ENCODE measurements at places on chromosomes 6 and 20. TPM values are rescaled to one million over a fixed set of nuclear protein-coding genes. Genes with fewer than 3 reads are reported as not detected.

Gene ULBP1
- total RNA-seq, result not detected

Gene ABHD12
- total RNA-seq, result 114 TPM

Gene HLA-DQB1
- total RNA-seq, result 12.0 TPM

Gene TRIM10
- not detected for total RNA-seq

Gene SLC24A3
- total RNA-seq, result 1.3 TPM

Gene ROS1
- not detected for total RNA-seq

Gene GUCA1A
- not detected for total RNA-seq

Gene OR12D3
- not detected for total RNA-seq

Gene LGSN
- not detected for total RNA-seq

Gene MAS1
- not detected for total RNA-seq

GRCh38 chr6:14596410-14596809 is 478.8 kb downstream of the CD83 start:
- no peak for DNase-seq

DNA sequence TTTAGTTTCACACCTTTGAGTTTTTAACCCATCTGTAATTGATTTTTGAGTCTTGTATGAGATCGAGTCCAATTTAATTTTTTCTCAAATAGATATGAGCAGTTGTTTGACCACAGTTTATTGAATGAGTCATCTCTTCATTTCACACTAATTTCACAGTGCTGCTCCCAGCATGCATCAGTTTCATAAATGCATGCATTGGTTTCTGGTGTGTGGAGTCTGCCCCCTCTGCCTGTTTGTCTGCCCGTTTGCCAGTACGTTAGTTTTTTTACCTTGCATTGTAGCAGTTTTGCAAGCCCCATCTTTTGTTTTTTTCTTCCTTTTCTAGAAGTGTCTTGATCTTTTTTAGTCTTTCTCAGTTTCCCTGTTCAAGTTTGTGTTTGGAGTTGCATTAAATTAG is 11.9 kb downstream of the SLX4IP start:
- DNase-seq, result no peak

- DNase-seq, result no peak
Measured at GRCh38 chr6:52420668-52421358, 671 bp downstream of the EFHC1 start.

DNA sequence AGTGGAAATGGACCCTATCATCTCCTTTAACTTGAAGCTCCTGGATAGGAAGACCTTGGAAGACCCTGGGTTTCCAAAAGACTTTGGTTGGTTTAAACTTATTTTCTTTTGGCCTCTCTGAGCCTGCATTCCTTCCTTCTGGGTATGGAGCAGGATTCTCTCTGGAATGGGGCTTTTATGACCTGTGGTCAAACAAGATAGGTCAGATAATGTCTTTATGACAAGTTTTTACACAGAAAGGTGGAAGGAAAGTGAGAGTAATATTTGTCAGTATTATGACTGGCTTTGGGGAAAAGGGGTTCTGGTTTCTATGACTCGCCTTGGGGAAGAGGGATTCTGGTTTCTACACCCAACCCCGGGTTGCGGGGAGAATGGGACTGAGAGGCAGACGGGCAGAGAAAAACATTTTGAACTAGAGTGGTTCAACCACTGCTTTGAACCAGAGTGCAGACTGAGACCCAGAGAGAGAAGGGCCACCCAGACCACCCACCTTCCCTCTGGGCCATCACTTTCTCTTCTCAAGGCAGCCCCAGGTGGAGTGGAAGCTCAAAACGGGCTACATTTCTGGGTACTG is 37.6 kb upstream of the KCNK5 start:
- DNase-seq, result no peak

DNA sequence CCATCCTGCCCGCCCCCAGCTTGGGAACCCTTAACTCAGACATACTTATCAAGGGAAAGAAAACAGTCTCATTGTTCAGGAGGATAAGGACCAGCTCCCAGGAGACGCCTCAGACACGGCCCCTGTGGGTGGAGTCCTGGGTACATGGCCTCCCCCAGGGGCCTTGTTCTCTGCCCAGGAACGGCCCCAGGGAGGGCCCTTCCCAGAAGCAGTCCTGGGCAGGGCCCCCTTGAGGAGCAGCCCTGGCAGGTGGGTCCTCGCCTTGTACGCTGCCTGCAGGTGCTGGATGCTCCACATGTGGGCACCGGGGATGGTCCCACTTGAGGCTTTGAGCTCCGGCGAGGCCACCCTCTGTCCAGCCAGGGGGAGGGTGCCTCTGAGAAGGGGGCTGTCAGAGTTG is 4.5 kb upstream of the GATA5 start:
- DNase-seq, result no peak

- no peak for DNase-seq
Measured at GRCh38 chr20:8194721-8195120, 62.7 kb downstream of the PLCB1 start.

DNA sequence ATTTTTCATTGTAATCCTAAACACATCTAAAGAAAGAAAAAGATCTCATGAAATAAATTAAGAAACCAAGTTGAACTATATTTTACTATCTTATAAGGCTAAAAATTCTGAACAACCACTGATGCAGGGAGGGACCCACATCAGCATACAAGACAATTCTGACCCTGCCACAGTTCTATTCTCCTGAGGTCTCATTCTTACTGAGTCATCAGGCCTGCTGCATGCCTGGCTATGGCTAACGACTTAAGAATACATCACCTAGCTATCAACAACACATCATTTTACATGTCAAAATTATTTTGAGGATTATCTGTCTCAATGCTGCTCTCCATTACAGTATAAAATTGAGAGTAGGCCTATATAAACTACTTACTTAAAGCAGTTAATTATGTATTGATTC is 52.9 kb downstream of the FBXL4 start:
- DNase-seq, result no peak

- DNase-seq, result no peak
Measured at GRCh38 chr20:20292472-20292871, 75.4 kb upstream of the INSM1 start.

GRCh38 chr6:56999049-56999448 is 44.1 kb downstream of the BEND6 start:
- no peak for DNase-seq

DNA sequence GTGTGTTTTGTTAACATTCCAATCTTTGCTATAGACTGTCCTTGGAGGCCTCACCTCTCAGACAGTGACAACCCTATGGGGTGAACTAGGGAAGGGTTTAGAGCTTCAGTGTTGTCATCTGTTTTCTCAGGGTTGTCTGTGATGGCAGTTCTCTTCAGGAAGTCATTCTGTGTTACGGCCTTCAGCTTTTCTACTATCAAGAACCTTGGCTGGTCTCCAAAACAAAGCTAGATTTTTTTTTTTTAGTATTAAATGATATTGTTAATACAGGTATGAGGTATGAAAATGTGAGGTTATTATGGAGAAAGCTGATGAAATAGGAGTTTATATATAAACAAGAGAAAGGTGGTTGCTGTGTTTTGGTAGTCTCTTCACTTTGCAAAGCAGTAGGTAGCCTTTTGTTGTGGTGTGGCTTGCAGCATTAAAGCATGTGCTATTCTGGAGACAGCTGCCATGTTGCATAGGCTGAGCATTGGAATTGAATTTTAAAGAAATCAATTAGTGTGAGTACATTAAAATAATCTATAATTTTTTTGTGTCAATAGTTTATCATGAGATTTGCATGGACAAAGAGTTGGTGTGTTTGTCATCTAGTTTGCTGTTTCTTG is 162.6 kb downstream of the CARMIL1 start:
- DNase-seq, result no peak

- DNase-seq, result no peak
Measured at GRCh38 chr6:35173427-35174087, 32.4 kb upstream of the TCP11 start.

DNA sequence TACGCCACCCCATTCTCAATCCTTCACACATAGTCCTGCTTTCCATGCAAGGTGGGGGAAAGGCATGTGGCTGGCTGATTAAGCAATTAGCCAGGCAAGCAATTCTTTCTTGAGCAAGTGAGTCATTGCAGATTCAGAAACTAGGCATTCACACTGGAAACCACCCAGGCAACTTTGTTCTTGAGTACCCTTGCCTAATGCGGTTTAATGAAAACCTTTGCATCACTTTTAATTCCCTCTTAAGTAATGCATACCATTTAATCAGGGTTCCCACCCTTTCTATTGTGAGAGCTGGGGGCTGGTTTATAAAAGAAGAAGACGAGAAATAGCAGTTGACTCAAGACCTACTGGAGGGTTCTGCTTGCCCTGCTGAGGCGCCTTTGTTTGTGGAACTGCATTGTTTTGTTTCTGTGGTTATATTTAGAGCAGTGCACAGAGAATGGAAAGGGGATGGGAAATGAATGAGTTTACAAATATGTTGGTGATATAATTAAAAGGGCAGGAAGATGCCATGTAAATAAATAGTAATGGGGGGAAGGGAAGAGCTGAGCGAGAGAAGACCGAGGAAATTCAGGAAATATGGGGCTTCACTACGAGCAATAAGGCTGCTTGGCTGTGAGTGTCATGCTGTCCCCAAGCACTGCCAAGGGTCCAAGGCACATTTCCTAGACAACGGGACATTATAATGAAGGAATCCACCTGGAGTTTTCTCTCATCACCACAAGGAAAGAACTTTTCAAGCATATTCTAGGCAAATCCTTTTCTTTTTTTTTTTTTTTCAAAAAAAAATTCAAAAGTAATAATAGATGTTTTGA is 48.8 kb upstream of the TSHZ2 start:
- DNase-seq, result no peak

GRCh38 chr6:16548121-16548520 is 213.1 kb downstream of the ATXN1 start:
- no peak for DNase-seq

- no peak for DNase-seq
Measured at GRCh38 chr6:80553071-80553740, 446.7 kb downstream of the BCKDHB start.

DNA sequence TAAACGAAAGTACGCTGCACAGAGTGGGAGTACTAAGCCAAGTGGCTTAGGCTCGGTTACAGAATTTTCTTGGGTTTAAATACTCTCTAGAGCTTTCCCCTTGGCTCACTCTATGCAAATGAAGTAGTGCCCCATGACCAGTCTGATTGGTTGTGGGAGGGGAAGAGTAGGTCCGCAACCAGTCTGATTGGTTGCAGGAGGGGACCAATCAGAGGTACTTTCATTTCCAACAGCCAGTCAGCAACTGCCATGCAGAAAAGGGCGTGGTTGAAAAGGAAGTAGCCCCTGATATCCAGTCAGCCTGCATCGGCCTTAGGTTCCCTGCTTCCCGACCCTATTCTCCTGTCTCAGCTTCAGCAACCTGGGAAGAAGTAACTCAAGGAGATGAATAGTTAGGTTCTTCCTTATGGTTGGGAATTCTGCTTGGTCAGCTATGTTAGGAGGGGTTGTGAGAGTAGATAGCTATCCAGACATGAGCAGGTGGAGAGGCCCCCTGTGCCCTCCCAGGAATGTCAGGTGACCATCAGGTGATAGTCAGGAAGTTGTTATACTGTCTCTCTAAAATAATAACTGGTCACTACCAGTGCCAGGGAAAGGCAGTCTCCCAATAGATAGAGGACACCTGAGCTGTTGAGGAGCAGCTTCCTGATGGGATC is 57.4 kb downstream of the FARS2 start:
- DNase-seq, result no peak

- DNase-seq, result no peak
Measured at GRCh38 chr6:162621246-162621645, 106.3 kb downstream of the PRKN start.

DNA sequence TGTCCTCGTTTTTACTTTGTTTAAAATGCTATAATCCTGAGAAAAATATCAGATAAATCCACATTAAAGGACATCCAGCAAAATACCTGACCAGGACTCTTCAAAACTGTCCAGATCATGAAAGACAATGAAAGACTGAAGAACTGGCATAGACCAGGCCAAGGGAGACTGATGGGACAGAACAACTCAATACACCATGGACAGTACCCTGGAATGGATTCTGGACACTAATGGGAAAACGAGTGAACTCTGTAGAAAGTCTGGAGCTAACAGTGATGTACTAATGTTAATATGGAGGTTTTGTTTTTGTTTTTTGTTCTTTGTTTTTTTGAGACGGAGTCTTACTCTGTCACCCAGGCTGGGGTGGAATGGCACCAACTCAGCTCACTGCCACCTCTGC is 461.4 kb downstream of the CD83 start:
- DNase-seq, result no peak

DNA sequence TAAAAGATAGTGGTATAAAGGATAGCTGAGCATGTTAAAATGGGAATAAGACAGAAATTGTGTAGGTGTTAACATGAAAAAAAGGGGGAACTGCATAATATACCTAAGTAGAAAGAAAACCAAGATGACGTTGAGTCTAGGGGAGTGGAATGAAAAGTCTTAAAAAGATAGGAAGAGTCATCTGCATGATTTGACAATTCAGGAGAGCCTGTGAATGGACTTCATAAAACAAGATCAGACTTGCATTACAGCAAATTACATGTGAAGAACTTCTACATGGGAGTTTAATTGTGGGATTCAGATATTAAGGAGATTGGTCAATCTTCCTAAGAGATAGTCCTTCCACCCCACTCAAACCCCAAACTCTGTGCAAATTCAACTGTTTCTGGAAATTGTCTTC is 85.5 kb downstream of the WASF1 start:
- DNase-seq, result no peak

DNA sequence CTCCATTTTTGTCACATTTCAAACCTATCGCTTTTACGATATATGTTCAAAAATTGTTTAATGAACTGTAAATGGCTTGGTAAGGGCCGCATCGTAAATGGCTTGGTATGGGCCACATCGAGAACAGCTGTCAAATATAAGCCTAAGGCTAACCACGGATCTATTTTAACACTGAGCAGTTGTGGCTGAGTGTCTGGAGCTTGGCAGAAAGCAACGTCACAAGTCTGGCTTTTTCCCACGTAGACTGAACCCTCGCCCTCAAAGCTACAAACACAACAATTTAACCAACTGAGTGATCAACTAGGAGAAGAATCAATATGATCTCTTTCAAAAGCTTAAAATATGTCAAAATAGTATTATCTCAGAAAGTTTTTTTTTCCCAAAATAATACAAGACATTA is 71.4 kb upstream of the PRSS16 start:
- no peak for DNase-seq

DNA sequence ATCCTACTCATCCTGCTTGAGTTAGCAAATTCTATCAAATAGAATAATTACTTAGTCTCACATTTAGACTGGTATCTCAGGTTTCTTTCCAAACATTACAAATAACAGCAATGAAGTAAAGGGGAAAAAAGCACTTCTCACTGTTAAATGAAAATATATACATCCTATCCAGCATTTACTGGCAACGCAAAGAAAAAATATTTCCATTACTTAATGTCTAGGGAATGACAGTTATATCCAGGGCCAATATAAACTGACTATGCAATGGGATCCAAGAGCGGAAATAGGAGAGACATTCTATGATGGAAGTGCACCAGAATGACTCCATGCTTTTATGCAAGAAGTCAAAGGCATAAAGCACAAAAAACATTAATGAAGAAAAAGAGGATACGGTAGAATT is 60.3 kb downstream of the ME1 start:
- DNase-seq, result no peak

- DNase-seq, result no peak
Measured at GRCh38 chr6:130585587-130585986, 219.8 kb downstream of the TMEM200A start.

DNA sequence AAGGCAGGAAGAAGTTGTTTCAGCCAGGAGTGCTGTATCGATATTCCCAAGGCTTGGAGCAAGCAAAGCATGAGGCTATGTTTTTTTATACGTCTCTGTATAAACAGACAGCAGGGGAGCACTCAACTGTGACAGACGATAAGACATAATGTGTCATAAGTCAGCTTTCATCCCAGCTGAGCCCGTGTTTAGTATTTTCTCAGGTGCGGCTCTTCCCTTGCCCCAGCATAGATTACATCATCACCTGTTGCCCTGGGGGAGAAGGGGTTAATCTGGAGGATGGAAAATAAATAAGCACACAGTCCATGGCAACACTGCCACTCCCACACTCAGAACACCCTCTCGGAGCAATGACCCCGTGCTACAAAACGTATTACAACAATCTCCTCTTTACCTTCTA is 22.1 kb upstream of the KCNK5 start:
- DNase-seq, result no peak
